Central memory CD8-positive, alpha-beta T cell (primary cell): ENCODE measurements at places on chromosomes 13 and 19.

GRCh38 chr19:48560095-48560530 is 8.1 kb downstream of the SULT2B1 start:
- no peak for DNase-seq

- no peak for DNase-seq
Observed at GRCh38 chr13:40274103-40274502, 392.3 kb downstream of the FOXO1 start.

DNA sequence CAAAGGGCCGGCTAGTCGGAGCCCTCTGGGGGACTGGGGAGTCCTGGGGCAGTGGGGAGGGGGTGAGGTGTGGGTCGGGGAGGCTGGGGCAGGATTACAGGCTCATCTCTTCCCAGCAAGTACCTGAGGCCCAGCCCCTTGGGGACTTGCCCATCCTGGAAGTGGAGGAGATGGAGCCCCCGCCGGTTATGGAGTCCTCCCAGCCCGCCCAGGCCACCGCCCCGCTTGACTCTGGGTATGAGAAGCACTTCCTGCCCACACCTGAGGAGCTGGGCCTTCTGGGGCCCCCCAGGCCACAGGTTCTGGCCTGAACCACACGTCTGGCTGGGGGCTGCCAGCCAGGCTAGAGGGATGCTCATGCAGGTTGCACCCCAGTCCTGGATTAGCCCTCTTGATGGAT is 9.9 kb downstream of the PALM3 start:
- no peak for DNase-seq

DNA sequence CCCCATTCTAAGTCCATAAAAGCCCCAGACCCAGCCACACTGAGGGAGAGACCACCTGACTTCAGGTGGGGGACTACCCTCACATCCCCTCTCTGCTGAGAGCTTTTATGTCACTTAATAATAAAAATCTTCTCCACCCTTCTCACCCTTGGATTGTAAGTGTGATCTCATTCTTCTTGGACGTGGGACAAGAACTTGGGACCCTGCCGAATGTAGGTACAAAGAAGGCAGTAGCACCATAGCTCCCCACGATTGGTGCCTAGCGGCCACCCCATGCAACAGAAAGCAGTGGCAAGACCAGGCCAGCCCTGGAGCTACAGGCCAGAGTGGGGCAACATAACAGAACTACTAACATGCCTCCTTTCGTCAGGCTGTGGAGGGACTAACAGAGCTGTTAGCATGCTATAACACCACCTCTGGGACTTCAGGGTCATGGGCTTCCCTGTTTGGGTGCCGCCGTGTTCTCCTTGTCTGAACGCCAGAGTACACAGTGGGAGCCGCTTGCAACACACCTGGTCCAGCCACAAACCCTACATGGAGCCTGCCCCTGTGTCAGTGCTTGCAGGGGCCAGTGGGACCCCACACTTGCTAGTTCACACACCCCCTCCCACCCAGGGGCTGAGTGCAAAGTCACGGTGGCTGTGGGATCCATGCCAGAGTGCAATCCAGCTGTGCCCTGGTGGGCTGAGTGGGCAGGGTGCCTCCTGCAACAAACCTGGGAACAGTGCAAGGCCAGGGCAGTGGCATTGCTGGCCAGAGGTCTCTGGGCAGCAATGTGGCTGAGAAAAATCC is 5.2 kb upstream of the FBXO17 start:
- DNase-seq, result no peak

DNA sequence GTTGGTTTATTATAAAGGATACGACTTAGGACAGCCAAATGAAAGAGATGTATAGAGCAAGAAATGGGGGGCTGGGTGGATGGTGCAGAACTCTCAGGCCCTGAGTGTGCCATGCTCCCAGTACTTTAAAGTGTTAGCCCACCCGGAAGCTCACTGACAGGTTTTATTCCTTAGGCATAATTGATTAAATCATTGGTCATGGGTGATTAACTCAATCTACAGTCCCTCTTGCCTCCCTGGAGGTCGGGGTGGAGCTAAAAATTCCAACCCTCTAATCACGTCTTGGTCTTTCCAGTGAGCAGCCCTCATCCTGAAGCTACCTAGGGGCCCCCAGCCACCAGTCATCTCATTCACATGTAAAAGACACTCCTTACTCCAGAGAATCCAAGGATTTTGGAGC is 9.9 kb upstream of the LEUTX start:
- DNase-seq, result no peak

DNA sequence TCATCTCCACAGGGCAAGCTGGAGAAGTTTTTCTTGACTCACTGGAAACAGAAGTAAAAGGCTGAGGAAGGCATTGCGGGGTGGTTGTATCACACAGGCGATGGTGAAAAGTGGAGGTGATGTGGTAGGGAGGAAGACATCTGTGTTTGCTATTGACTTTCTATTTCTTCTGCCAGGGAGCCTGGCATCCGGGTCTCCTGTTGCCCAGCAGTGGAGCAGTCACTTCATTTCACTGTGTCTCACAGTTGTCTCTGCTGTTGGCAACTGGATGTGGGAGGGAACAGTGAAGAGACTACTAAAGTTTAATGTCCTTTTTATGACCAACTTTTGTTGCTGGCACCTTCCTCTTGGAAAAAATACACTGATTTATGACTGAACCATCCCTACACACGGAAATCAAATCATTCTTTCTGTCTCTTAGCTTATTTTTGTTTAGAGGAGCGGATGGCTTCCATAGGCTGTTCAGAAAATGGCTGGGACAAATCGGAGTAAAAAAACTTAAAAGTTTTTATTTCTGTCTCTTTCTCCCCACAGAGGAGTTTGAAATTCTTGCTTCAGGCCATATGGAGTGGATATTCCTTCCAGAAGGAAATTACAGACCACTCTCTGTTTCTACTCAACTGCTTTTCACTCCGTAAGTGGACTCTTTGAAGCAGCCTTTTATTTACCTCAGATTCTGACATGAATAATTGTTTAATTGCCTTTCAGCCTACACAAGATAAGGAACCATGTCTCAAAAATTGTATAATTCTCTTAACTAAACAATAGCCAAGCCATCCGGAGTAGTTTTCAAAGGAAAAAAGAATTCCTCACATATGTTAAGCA is 23.8 kb upstream of the MEDAG start:
- DNase-seq, result no peak

- no peak for DNase-seq
Observed at GRCh38 chr13:64765636-64766035, 2464.5 kb downstream of the PCDH9 start.

GRCh38 chr19:52170863-52171320 is 529 bp downstream of the ZNF836 start:
- DNase-seq, result no peak

GRCh38 chr13:64289702-64290101 is 2874.1 kb upstream of the PCDH20 start:
- DNase-seq, result no peak

DNA sequence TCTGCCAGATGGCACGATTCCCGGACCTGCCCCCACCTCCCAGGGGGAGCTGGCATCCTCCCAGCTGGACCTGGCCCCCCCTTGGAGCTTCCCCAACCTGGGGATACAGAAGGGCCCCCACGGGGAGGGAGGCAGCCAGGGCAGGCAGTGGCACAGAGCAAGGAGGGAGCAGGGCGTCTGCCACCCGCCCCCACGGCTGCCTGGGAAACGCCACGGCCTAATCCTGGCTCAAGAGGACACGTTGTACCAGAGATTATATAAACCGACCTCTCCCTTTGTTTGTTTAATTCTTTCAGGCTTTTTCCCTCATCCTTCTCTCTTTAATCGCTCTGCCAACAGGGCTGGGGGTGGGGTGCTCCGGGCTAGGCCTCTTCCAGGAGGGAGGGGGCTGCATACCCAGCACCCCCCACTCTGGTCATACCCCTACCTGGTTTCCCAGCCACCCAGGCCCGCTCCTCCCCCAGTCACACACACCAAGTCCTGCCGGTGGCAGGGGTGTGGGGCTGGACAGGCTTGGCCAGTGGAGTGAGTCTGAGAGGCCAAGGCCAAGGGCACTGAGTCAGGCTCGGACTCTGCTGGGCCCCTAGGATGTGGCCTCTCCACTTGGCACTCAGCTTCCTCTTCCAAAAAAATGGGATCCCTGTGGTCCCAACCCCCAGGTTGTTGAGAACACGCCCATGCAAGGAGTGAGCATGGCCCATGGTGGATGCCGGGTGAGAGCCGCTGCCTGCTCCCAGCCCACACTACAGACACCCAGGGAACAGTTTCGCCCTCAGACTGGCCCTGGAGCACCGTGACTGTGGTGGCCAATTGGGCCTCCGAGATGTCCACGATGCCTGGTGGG is 29.5 kb upstream of the NFIC start:
- no peak for DNase-seq

GRCh38 chr13:63948045-63948444 is 2532.4 kb upstream of the PCDH20 start:
- DNase-seq, result no peak

GRCh38 chr19:1843116-1843515 is 5.2 kb downstream of the REXO1 start:
- no peak for DNase-seq

DNA sequence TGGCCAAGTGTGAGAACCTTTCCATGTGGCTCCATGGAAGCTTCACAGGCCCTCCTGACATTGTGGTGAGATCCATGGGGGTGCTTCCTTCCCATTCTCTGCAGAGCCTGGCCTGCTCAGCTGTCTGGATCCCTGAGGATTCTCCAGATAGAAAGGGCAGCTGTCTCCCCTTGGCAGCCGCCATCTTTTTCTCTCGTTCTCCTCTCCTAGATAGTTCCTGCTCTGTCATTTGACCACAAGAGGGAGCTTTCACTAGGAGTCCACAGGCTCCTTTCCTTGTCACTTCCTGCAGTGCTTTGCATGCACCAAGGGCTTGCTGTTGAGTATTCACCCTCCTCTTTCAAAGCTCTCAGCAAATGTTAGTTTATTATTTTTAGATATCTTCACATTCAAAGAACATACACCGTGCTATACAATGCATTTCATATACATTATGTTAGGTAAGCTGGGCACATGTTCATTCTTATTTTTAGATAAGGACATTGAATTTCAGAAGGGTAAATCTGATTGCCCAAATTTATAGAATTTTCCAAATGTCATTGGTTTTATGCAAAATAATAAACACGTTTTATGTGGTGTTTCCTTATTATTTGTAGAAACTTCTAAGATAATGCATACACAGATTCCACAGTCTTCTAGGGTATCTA is 133.2 kb downstream of the FRY start:
- DNase-seq, result no peak

GRCh38 chr13:98370806-98371515 is 193.9 kb upstream of the RNF113B start:
- no peak for DNase-seq
